GF-D8 (cell line): ENCODE measurements at places on chromosomes 4 and X.

- DNase-seq, result no peak
Observed at GRCh38 chr4:82428526-82428968, 1.7 kb downstream of the HNRNPDL start.

- no peak for DNase-seq
Observed at GRCh38 chr4:139875411-139875825, 209.8 kb downstream of the MGST2 start.

- DNase-seq, result peak; percentile 37
Observed at GRCh38 chrX:37684973-37685372, 618 bp upstream of the XK start.

DNA sequence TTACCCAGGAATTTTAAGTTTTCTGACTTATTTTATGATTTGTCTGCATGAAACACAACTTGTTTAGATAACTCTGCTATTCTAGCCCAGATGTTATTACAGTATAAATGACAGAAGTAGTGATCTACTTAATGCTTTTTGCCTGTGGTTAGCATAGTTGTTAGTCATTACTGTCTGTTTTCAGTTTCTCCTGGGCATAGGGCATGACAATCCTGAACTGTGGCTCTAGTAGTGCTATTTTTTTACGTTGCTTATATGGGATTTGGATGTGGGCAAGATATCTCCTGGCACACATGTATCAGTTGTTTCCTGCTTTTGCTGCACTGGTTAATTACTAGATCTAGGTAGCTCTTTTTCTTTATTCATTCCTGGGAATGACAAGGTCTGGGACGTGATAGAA lies 1005.8 kb downstream of the PCDH18 start:
- DNase-seq, result no peak

DNA sequence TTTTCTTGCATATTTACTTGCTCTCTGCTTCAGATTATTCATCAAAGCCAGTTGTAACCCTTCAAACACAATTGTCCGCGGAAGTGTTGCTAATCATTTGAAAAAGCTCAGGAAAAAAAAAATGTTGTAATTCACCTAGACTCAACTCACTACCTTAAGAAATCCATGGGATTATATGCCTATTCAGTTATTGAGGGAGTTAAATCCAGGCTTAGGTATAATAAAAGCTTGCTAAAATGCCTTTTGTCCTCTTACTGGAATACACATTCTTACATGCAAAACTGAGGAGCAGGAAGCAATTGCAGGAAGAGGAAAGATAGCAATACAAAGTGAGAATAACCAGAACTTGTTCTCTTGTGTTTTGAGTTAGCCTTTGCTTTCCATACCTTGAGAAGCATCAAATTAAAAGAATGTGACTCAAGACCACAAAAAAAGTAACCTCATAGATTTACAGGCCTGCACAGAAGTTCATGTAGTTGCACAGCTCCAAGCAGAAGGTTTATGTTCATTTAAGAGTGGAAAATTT lies 91.4 kb upstream of the FAM241A start:
- DNase-seq, result no peak

DNA sequence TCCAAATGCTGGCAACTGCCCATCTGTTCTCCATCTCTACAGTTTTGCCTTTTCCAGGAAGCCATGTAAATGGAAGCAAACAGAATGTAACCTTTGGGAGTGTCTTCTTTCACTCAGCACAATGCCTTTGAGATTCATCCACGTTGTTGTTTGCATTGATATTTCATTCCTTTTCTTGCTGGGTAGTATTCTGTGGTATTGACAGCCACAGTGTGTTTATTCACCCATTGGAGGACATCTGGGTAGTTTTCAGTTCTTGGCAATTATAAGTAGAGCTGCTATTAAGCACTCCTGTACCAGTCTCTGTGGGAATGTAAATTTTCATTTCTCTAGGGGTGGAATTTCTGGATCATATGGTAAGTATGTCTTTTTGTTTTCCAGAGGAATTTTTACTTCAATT lies 194.3 kb upstream of the RPS6KA3 start:
- no peak for DNase-seq

GRCh38 chrX:122869171-122869570 lies 314.9 kb upstream of the GRIA3 start:
- DNase-seq, result no peak

DNA sequence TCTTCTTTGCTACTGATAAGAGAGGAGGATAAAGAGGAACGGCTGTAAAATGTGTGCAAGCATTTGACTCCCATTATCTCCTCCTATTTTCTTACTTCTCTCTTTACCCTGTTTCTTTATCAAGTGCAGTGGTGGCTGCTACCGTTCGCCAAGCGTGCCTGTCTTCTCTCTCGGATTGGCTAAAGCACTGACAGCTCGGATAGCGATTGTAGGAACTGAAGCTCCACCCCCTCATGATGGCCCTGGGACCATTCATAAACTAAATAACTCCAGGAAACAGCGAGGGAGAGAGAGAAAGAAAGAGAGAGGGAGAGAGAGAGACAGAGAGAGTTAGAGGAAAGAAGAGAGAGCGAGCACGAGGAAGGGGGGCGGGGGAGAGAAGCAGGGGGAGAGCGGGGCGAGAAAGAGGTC lies 305 bp upstream of the MAB21L2 start:
- DNase-seq, result no peak

DNA sequence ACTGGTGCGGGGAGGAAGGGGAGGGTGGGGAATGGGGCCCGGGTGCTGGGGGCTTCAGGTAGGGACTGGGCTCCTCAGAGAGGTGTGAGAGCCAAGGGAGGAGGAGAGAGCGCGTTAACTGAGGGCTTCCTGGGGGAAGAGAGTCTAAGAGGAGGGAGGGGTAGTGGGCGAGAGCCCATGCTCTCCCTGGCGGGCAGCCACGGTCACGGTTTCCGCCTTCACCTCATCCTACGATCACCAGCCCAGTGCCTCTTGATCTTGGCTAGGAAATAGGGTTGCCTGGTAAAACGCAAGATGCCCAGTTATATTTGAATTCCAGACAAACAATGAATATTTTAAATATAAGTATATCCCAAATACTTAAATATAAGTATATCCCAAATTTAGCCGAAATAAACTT lies 60.8 kb upstream of the GRPEL1 start:
- no peak for DNase-seq

DNA sequence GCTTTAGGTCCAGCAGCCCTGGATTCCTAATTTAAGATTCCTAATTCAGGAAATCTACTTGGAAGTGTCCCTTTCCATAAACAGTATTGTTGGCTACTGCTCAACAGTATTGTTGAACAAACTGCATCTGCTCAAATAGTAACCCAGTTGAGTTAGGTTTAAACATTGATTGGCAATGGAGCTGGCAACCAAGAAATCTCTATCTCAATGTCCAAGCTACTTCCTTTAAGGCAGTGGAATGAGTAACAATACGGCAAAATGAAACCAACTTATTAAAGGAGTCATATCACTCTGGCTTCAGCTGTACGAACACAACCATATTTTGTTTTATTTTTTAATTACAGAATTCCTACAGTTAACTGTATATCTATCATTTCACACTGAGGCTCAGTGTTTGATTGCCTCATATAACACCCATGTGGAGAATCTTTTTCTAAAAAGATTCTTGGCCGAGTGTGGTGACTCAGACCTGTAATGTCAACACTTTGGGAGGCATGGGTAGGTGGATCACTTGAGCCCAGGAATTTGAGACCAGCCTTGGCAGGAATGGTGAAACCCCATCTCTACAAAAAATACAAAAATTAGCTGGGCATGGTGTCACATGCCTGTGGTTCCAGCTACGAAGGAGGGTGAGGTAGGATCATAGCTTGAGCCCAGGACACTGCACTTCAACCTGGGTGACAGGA lies 71.7 kb upstream of the IL13RA1 start:
- DNase-seq, result no peak

GRCh38 chrX:13703135-13703534 lies 14.2 kb downstream of the RAB9A start:
- no peak for DNase-seq

GRCh38 chr4:89161841-89162240 lies 50.5 kb downstream of the TIGD2 start:
- DNase-seq, result no peak

GRCh38 chr4:186104890-186105646 lies 564 bp downstream of the FAM149A start:
- DNase-seq, result no peak

- no peak for DNase-seq
Observed at GRCh38 chr4:168781341-168781740, 228.7 kb downstream of the CBR4 start.

GRCh38 chr4:151198748-151199147 lies 78.2 kb upstream of the PRSS48 start:
- no peak for DNase-seq

DNA sequence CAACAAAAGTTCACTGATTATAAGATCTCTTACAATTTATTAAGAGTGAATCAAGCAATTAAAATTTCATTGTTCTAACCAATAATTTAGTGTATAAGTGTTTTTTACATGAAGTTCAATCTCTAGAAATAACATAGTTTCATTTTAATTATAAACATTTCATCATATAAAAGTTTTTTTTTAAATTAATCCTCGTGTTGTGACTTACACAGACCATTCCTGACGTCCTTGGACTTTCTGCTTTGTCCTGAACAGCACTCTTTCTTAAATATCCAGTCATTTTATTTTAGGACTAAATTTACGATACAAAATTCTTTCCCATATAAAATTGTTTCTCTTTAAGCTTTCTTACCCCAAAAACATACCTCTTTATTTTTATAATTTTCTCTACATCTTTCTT lies 841.7 kb upstream of the POU3F4 start:
- no peak for DNase-seq

DNA sequence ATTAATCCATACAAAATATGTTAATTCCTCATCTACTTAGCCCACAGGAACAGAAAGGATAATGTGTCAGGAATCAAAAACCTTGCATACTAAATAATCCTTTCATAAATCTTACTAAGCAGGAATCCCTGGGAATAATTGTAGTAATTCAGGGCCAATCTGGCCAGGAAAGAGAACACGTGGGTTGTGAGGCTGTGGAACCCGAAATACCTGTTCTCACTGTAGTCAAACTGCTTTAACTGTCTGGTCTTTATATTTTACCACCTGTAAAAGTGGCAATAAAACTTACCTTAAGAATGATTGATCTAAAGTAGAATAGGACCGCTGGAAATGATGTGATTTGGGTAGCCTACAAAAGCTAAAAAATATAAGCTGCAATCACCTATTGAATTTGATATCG lies 1620.9 kb downstream of the STIM2 start:
- no peak for DNase-seq

DNA sequence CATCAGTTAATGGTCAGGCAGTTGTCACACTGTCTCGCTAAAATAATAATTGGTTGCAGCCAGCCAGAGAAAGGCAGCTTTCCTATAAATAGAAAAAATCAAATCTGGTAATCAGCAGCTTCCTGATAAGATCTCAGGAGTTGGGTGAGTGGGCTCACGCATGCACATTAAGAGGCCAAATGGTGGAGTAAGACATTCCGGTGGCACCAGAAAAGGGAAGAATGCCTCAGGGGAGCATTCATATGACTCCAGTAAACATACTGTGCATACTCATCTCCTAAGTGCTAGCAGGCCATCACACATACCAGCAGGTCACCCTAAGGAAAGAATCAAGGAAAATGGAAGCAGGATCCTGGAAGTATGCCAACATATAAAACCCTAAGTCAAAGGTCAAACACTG lies 40.1 kb downstream of the UGT2B15 start:
- DNase-seq, result no peak

DNA sequence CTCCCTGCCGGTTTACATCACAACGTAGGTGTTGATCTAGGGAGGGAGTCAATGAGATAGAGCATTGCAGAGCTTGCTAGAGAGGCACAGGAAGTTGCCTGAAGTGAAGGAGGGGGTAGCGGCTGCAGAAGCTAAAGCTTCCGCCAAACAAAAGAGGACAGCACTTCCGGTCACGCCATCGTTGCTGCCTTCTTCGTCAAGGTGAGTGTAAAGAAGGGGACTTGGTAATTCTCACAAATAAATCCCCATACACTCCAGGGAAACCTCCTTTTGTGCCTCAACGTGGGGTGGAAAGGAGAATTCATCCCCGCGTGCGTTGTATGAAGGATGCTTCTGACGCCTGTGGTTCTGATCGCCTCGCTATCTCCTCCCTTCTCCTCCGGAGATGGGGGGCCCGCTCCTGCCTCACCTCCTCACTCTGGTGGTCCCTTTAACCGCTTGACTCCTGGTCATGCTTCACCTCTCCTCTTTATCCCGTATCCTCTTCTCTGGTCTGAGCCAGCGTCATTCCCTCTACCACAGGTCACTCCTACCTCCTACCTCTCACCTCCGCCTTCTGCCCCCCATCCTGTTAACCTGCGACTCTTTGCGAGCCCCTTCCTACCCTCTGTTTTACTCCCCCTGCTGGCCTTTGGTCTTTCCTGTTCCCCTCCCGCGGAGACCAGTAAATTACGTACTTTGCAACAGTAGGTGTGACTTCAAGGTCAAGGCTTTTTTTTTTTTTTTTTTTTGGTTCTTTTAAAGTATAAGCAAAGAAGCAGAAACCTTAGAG lies 59.9 kb downstream of the GSPT2 start:
- no peak for DNase-seq

DNA sequence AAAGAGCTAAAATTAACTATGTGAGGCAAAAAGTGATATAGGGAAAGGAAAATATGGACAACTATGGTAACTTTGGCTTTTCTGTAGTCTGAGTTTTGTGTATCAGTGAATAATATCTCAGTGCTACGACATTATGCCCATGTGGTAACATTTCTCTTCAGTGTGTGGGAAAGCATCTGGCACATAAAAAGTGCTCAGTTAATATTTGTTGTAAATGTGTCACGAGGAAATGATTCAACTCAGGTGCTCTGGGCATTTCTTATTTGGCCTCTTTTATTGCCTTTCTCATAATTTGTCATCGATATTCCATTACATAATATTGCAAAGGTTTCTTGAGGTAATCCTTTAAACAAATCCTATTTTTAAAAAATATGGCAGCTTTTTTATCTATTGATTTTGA lies 17.6 kb downstream of the OFD1 start:
- no peak for DNase-seq

- DNase-seq, result no peak
Observed at GRCh38 chrX:97026406-97026805, 142.7 kb downstream of the RPA4 start.

GRCh38 chr4:101345596-101346350 lies 1.6 kb downstream of the PPP3CA start:
- peak; percentile 69 for DNase-seq

- DNase-seq, result no peak
Observed at GRCh38 chr4:144547678-144548298, 98.2 kb upstream of the HHIP start.

DNA sequence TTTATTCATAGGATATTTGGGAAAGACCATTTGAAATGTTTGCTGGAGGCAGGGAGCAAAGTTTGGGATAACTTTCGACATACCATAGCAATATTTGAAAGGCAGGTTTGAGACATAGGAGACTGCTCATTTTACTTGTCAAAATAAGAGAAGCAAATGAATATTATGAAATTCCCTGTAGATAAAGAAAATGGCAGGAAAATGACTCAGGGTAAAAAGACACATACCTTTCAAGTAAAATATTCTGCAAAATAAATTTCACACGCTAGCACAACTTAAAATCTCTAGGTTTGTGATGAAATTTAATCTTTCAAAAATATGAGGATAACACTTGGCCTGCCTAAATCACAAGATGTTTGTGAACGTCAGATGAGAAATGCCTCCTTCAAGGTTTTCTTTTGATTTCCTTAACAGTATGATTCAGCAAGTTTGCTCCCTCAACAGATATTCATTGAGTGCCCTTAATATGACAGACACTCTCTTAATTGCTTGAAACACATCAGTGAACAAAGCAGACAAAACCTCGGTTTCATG lies 6.6 kb downstream of the TMEM156 start:
- peak; percentile 55 for DNase-seq

- no peak for DNase-seq
Observed at GRCh38 chr4:93743022-93743421, 85.5 kb upstream of the ATOH1 start.

- DNase-seq, result no peak
Observed at GRCh38 chr4:145178740-145179280, 1.6 kb downstream of the OTUD4 start.
